Myometrial cell (primary cell): ENCODE measurements at places on chromosomes 4 and X. TPM values are rescaled to one million over a fixed set of nuclear protein-coding genes. Genes with fewer than 3 reads are reported as not detected.

The MSANTD1 gene
- total RNA-seq: not detected in 2 replicates

The LUZP4 gene
- total RNA-seq: not detected in 2 replicates

The USO1 gene
- 98.3 and 128 TPM in 2 replicates for total RNA-seq

The PLP2 gene
- total RNA-seq: 118 TPM in 2 replicates

The DAPP1 gene
- not detected in 2 replicates for total RNA-seq

The RHOXF1 gene
- total RNA-seq: not detected in 2 replicates

The SORBS2 gene
- total RNA-seq: 0.18 TPM in 1 of 2 replicates, not detected in the other

The HDX gene
- 2.9 and 8.5 TPM in 2 replicates for total RNA-seq
